ENCODE measurements at places on chromosomes 12 and 14.

DNA sequence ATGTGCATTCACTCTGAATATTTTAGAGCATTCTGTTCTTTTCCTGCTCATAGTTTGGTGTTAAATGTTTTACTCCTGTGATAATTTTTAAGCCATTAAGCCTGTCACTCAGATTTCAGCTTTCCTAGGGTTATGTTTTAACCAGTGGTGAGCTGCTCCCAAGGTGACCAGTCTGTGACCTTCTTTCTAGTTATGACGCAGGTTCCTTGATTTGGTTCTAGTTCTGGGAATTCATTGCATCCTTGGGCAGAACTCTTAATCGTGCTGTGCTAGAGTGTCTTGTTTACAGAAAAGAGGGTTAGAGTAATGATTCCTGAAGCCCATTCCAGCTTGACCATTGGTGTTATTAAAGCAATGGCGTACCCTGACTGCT is 2.2 kb downstream of the GABARAPL1 start:
- no peak for DNase-seq

GRCh38 chr12:11981121-11981733 is 89.5 kb upstream of the BCL2L14 start:
- no peak for DNase-seq

GRCh38 chr14:58663494-58664111 is 25.8 kb downstream of the DACT1 start:
- no peak for DNase-seq

GRCh38 chr12:93782853-93783252 is 105.7 kb downstream of the CRADD start:
- no peak for DNase-seq

DNA sequence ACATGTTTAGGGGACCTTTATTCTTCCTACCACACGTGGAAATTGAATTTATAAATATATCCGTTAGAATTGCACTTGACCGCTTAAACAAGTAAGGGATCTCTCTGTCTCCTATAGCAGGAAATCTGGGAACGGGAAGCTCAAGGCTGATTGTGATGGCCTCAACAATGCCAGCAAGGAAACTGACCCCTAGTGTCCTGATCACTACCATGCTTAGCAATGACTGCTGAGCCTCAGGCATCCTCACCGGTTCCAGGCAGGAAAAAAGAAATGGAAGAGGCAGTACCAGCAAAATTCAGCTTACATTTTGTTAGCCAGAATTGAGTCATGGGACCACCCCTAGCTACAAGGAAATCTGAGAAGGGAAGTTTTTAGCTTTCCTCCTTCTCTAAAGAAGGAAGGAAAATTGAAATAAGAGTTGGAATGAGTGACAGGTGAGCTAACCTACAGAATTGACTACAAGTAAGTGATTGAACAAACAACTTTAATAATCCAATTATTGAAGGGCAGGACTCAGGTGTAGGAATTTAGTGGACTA is 43.9 kb upstream of the AMN1 start:
- DNase-seq = no peak

DNA sequence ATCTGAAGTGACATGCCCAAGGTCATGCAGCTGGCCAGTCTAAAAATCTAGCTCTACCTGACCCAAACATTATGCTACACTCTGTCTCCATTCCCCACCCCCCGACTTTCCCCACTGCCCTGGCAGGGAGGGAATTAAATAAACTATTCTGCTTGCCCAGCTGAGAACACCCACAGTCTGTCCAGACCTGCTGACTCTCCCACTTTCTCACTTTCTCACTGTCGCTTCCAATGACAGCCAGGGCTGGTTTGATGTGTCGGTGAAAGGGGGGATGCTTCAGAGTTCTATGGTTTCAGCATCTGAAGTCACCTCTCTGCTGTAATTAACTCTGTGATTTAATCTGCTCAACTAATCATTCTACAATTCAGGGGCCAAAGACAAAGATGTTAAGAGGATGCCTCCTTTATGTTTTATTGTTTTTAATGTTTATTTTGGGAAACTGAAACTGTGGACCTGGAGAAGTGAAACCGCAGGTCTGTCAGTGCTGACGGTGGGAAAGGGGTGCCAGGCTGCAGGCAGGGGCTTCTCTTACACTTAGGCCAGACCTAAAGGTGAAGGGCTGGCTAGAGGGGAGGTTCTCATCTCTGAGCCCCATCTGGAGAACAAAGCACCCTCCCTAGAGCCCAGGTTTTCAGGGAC is 8.1 kb upstream of the MSI1 start:
- no peak for DNase-seq

DNA sequence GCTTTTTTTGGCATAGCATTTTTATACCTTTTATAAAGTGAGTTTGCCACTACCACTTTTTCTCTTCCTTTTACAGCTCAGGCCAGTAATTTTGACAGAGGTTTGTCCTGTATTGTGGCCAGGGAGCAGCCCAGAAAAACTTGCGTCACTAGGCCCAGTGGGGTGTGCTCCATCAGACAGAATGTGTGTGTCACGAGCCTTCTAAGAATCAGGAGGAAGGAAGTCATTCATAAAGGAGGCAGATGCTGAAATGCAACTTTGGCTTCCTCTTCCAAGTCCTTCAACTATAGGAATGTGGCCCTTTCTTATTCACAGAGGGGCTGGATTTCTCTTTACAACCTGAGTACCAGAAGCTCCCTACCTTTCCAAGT is 10.1 kb upstream of the RAB35 start:
- DNase-seq = no peak

DNA sequence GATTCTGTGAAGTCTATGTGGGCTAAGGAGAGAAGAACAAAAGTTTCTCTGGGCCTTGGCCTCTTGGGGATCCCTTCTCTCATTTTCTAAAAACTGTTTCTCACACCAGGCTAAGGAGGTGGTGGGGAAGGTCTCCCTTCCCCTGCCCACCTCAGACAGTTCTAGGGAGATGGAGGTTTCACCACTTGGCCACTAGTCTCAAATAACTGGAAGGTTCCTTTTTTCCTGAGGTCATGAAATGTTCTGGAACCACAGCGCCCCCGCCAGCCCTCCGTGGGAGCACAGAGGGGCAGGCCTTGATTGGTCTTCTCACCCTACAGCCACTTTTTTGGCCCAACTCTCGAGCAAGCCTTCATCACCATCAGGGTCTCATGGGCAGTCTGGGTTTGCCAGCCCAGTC is 12.6 kb downstream of the C12orf43 start:
- no peak for DNase-seq

DNA sequence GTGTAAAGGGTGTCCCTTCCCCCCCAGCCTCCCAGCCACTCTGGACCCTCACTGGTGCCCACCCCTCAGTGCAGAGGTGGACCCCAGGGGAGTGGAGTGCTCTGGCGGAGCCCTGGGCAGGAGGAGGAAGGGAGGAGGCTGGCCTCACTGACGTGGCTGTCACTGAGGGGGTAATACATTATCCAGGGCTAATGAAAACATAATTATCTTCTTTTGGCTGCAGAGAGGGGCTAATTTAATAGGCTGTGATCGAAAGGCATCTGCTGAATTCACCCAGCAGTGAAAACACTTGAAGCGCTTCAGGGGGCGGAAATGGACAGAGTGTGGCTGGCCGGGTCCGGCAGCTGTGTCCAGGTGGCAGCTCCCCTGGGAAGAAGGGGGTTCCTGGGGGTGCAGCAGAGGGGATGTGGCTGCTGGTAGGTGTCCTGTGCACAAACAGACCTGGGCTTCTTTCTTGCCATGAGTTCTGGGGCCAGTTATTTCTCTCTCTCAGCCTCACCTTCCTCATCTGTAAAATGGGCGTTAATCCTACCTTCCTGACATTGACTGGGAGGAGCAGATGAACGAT is 3.7 kb upstream of the NOS1 start:
- no peak for DNase-seq
